ENCODE measurements at places on chromosomes 6 and 20. TPM values are rescaled to one million over a fixed set of nuclear protein-coding genes. Genes with fewer than 3 reads are reported as not detected.

RNF5 gene
- polyA plus RNA-seq: 369 TPM

MAS1 gene
- polyA plus RNA-seq: not detected

SPACA1 gene
- polyA plus RNA-seq: not detected

CALHM4 gene
- polyA plus RNA-seq: 0.66 TPM

MATN4 gene
- not detected for polyA plus RNA-seq

CDH4 gene
- polyA plus RNA-seq: 32.0 TPM

GPR63 gene
- polyA plus RNA-seq: 1.2 TPM

RMND1 gene
- 35.3 TPM for polyA plus RNA-seq

OLIG3 gene
- polyA plus RNA-seq: not detected

PLCB4 gene
- polyA plus RNA-seq: 13.1 TPM

RUNX2 gene
- not detected for polyA plus RNA-seq

PTK6 gene
- polyA plus RNA-seq: not detected

CFB gene
- polyA plus RNA-seq: 0.97 TPM

UFL1 gene
- 20.6 TPM for polyA plus RNA-seq

ZSCAN23 gene
- polyA plus RNA-seq: 14.7 TPM

VSX1 gene
- polyA plus RNA-seq: not detected

TBXT gene
- polyA plus RNA-seq: not detected

SYCP2 gene
- polyA plus RNA-seq: 1.4 TPM

PRL gene
- not detected for polyA plus RNA-seq

STMND1 gene
- 0.59 TPM for polyA plus RNA-seq

LTB gene
- polyA plus RNA-seq: not detected

SLX4IP gene
- polyA plus RNA-seq: 6.4 TPM

VNN1 gene
- polyA plus RNA-seq: not detected

MARCKS gene
- 369 TPM for polyA plus RNA-seq

CAGE1 gene
- polyA plus RNA-seq: not detected

FKBP1C gene
- not detected for polyA plus RNA-seq

EPB41L2 gene
- 13.5 TPM for polyA plus RNA-seq

NKAIN4 gene
- 11.2 TPM for polyA plus RNA-seq

BPI gene
- polyA plus RNA-seq: not detected

Measured in neural cell (in vitro differentiated cells).